ENCODE measurements at places on chromosomes 7 and 10.

DNA sequence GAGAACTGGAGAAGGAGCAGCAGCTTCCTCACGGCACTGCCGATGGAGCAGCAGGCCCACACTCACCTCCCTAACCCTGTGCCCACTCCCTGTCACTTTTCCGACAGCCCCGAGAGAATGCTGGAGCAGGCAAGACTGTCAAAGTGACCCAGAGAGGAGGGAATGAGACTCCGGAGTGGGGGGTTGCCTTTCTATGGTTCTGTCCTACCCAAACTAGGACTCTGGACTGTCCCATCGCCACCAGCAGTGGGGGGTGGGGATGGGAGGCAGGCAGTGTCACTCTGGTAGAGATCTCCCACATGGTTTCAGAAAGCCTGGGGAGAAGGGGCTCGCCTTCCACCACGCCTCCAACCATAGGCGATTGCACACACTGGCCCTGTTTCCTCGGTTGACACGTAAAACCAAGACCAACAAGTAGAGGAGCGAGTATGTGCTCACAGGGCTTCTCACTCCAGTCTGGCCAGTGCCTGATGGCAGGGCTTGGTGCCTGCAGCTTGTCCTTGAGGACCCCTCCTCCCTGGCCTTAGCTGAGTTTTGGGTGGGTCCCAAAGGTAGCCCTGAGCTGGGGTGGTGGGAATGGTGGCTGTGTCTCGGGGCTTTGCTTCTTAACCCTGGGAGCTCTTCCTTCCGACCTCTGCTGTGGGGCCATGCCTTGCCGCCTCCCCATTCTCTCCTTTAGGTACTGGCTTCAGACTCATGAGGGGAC lies 148.5 kb downstream of the PTPN20 start:
- DNase-seq = no peak

DNA sequence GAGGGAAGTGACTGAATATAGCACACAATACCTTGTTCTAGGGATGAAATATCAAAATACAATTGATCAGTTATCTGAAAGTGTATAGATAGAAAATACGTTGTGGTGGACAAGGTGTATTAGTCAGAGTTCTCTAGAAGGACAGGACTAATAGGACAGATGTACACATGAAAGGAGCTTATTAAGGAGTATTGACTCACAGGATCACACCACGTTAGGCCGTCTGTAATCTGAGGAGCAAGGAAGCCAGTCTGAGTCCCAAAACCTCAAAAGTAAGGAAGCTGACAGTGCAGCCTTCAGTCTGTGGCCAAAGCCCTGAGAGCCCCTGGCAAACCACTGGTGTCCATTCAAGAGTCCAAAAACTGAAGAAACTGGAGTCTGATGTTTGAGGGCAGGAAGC lies 406.1 kb downstream of the MDFIC start:
- no peak for DNase-seq

DNA sequence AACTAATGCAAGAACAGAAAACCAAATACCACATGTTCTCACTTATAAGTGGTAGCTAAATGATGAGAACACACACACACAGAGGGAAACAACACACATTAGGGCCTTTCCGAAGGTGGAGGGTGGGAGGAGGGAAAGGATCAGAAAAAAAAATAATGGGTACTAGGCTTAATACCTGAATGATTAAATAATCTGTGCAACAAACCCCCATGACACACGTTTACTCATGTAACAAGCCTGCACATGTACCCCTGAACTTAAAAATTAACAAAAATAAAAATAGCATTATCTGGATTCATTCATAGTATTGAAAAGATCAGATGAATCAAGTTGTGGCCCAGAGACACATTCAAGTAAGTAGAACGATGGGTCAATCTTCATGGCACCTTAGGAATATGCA lies 159.5 kb upstream of the POT1 start:
- no peak for DNase-seq

GRCh38 chr7:123674399-123675180 lies 18.9 kb downstream of the LMOD2 start:
- no peak for DNase-seq

- no peak for DNase-seq
These were observed 18.1 kb downstream of the RP9 start for GRCh38 chr7:33091111-33091531.

DNA sequence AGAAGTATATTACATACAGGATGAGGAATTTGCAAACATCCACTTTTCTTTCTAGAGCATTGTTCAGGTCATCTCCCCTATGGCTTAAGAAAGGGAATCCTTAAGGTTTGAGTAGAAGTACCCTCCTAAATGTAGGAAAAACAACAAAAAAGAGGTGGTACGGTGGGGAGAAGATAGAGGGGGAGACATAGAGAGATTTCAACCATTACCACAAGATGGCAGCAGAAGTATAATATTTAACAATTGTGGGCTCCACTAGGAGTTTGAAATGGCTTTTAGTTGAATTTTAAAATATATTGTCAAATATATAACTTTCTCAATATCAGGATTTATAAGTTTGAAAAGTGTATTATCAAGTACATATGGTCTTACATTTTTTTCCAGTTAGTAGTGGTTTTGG lies 72.7 kb upstream of the PRKG1 start:
- no peak for DNase-seq

DNA sequence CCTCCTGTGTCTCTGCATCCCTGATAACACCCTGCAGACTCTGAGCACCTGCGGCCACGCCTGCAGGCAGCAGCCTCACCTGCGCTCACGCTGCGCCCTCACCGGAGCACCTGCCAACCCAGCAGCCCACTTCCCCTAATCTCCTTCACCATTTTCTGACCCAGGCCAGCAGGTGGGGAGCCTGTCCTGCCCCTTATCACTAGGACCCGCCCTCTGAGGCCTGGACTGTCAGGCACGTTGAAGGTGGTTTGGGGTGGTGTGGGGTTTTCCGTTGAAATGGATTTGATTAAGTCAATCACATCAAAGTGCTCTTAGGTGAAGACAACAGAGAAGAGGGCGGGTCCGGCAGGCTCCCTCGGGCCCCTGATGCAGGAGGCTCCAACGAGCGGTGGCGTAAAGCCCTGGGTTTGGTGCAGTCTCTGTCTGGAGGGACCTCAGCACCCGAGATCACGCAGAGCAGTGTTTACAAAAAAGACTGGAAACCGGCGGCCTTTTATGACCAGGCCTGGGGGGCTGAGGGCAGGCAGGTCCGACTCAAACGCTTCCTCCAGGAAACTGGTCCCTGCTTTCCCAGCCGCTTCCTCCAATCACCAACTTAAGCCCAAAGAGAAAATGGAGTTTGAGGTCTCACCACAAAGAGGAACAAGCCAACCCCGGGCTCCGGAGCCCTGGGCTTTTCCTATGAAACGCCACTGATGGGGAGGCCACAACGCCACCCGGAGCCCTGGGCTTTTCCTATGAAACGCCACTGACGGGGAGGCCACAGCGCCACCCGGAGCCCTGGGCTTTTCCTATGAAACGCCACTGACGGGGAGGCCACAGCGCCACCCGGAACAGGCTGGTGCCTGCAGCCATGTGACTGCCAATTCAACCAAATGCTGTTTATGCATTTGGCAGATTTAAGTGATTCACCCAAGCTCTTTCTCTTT lies 45.5 kb downstream of the DPYSL4 start:
- no peak for DNase-seq

DNA sequence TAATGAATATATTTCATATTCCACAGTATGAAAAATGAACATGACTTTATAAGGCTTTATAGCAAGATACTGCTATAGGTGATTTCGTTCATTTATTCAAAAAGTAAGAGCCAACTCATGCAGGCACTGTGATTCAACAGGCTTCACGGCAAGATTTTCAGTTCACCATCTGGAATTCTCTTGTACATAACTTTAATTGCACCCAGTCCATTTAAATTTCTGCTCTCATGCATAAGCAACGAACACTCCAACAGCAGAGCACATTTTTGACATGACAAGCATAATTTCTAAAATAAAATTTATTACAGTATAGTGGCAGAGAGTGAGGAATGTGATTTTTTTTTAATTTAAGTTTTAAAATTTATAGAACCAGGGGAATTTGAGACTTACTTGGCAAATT lies 436.1 kb downstream of the PHTF2 start:
- DNase-seq = no peak

- DNase-seq = no peak
These were observed 48.2 kb upstream of the EBLN1 start for GRCh38 chr10:22265839-22266537.

Data from brain microvascular endothelial cell (primary cell).